ENCODE measurements at places on chromosomes 5 and 9.

GRCh38 chr9:87713278-87713987 is 12.5 kb upstream of the CTSL start:
- peak; percentile 92 for DNase-seq

- no peak for DNase-seq
These were observed 22.3 kb downstream of the LPAR1 start for GRCh38 chr9:111016016-111016415.

DNA sequence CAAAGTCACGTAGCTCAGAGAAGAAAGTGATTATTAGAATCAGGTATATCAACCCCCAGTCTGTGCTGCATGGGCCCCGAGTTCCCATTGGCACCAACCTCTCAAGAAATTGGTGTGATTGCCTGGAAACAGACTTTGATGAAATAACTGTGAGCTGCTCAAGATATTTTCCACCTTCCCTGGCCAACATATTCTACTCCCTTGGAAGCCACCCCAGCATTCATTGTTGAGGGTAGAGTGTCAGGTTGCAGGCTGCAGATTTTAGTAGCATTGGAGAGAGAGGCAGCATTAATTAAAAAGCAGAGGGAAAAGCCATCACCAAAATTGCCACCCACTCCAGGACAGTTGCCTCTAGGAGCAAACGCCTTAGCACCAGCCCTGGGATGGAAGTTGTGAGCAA is 154.2 kb upstream of the TNPO1 start:
- DNase-seq = no peak

DNA sequence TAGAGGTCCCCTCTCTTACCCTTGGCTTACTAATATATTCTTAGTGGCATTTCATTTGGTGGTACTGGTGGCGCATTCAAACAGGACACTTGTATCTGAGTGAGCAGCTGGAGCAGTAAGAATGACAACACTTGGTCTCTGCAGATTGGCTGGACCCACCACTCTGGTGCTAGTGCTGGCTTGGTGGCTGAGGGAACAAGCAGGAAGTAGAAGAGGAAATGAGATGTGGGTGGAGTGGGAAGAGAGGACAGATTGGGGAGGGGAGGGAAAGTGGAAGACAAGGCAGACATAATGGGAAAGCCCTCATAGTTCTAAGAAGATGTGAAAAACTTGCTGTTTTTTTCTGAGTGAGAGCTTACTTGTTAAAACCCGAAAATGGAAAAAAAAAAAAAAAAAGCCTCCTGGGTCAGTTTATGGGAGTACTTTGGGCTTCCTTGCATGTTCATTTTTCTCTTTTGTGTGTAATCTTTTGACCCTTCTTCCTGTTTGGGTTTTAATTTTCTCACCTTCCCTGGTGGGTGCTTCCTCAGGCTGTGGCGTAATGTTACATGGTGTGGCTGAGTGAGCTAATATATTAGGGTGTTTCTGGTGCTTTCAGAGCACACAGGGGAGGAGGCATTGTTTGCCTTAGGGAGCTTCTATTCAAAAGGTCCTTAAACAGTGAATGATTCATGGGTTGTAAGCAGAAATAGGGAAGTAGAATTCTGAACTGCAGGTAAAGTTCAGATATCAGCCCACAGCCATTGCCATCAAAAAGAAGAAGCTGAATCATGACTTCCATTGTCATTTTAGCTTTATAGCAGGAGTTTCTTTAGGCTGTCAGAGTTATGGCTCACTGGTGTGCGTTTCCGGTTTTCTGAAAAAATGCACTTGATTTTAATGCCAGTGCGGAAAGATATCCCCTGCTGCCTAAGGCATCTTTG is 52.3 kb downstream of the TLE4 start:
- DNase-seq = no peak

DNA sequence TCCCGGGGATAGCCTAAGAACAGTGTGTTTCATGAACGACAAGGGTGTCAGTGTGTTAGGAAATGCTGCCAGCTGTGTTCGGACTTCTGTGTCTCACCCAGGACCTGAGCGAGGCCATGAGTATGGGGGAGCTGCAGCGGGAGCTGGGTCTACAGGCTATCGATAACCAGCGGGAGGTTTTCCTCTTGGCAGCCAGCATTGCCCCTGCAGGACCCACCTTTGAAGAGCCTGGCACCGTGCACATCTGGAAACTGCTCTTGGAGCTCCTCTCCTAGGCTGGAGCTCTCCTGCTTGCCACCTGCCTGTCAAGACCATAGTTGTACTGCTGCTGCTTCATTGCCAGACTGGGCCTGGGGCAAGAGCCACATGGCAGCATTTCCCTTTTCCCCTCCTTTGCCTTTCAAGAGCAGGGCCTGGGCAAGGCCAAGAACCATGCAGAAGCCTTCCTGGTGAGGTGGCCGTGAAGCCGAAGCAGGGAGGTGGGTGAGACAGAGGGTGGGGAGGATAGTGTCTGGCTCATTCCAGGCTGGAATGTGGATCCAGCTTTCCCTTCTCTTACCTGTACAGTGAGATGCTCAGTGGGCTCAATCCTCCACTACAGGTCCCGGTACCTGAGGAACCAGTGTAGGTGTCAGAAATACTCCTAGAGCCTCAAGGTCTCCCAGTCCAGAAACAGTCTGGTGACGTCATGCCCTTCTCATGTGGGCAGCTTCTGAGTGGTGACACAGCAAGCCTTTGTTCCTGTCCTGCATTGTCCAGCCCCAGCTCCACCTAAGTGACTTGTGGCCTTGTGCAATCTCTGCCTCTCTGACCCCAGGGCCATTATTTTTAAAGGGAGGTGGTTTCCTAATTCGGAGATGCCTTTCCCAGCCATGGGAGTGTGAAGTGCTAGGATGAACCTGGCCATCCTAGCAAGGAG is 6.6 kb downstream of the ARL10 start:
- no peak for DNase-seq

DNA sequence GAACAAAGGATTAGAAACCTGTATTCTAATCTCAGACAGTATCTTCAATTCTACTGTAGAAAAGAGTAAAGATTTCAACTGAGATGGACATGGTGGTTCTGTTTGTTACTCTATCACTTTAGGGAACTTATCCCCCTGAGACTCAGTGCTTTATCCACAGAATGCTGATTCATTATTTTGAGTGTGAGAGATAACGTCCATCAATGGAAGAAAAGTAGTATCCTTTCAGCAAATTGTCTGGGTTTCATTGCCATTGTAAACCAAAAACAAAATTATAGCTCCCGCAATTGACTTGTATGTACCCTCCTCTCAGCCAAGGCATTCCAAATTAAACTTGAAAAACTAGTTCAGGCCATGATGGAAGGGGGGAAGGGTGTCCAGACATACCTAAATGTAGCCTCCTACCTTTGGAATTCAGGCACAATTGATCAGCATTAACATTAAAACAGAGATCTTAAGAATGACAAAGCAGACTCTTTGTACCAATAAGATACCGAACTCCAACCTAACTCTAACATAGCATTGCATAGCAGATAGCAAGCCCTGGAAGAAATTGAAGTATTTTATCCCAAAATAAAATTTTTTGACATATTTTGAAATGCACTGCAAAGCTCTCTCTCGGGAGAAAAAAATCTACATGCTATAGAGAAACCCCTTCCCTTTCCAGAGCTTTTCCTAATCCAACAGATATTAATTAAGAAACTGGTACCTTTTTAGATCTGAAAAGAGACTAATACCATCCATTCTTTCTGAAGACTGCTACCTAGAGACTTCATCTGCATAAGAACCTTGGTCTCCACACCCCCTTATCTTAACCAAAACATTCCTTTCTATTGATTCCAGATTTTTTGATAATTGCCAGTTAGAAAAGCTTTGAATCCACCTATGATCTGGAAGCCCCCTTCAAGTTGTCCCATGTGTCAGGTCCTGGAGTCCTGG is 1055.7 kb downstream of the PTPRD start:
- DNase-seq = no peak

All from uterus (tissue), 4 donors.